ENCODE measurements at places on chromosomes 12 and 14. TPM values are rescaled to one million over a fixed set of nuclear protein-coding genes. Genes with fewer than 3 reads are reported as not detected.

DNA sequence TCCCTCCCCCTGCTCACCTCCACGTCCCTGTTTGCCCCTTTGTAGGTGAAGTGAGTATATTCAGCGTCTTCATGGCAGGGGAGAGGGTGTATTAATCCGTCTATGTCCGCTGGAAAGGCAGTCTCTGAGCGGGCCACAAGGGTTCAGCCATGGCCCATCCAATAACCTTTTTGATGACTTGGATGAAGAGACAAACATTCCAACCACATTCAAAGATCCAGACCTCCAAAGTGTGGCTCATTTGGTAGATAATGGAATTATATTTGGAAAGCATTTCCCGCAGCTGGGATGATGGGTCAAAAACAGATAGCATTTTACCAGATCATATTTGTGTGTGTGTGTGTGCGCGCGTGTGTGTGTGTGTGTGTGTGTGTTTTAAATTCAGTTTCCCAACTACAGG lies 345.9 kb downstream of the DPF3 start:
- no peak for DNase-seq

The CPSF2 gene
- 28.6 TPM for total RNA-seq

DNA sequence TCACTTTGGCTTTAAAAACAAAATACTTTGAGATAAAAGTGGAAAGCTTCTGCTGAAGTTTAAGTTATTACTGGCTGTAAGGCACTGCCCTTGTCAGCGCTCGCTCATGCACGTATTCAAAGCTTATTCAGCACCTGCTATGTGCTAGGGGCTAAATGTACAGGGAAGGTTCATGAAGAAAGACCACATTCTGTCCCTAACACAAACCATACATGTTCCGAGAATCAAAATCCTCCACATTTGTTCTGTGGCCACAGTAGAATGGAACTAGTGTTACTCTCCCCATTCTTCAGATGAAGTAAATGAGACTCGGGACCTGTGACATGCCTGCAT lies 33.8 kb upstream of the GPR68 start:
- DNase-seq = no peak

The ATG101 gene
- total RNA-seq = 23.3 TPM

- DNase-seq = peak; percentile 42
Observed at GRCh38 chr12:106345746-106346145, 11.8 kb upstream of the POLR3B start.

The AMN gene
- 2.0 TPM for total RNA-seq

DNA sequence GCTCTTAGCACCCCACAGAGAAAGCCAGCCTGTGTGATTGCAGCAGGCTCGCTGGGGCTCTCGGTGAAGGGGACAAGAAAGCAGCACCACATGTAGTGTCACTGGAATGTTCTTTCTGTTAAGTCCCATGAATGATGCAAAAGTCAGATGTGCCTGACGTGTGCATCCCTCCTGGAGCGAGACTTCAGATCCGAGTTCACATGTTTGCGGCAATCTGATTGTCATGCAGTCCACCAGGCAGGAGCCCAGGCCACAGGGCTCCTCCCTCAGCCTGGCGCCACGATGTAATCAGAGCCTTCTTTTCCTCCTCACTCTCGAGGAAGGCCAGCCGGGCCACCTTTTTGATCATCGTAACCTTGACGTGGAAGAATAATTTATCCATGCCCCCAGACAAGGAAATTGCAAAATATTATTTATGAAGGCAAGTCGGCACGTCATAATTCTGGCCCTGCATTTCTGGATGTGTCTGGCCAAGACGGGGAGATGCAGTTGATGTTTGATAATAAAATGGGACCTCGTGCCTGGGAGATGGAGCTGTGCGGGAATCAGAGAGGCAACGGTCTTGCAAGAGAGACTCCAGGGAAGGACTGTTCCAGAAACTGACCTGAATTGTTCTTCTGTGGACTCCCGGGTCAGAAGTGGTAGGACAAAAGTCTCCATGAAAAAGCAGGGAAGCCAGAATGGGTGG lies 214.6 kb downstream of the PHETA1 start:
- no peak for DNase-seq

The PROX2 gene
- 5.1 TPM for total RNA-seq

- DNase-seq = no peak
Observed at GRCh38 chr14:97798176-97798575, 1001.0 kb downstream of the VRK1 start.

GRCh38 chr12:128549601-128550218 lies 274.0 kb downstream of the SLC15A4 start:
- DNase-seq = no peak

- no peak for DNase-seq
Observed at GRCh38 chr14:71485833-71486232, 446.4 kb upstream of the RGS6 start.

DNA sequence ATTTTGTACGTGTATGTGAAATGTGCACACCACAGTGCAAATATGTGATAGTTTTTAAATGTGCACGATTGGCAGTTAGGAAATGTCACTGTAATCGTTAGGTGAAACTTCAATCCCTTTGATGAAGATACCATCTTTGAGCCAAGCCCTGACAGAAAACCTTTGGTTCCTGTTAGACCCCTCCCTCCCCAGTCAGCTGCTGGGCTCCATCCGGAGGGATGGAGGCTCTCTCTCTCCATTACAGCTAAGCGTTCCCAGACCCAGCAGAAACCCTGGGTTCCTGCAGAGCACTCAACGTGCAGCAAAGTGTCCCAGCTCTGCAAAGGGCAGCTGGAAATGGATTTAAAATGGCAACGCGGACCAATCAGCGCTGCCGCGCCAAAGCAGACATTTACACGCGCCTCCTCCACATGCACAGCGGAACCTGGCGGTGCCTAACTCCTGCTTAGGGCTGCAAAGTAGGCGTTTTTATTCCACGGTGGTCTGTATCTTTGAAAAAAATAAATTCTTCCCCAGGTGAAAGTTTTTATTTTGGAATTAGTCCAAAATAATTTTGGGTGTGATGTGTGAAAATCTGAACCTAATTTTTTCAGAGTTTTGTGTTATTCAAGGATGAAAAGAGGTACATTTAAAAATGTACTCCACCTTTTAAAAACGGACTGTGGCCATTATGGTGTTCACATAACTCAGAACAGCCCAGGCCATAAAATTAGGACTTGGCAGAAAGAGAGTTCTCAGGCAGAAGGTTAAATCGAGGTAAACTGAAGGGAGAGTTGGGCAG lies 1.4 kb upstream of the HMGA2 start:
- peak; percentile 2 for DNase-seq

The ANKRD33 gene
- total RNA-seq = not detected

The KRT4 gene
- total RNA-seq = not detected

GRCh38 chr14:21258005-21258888 lies 11.0 kb downstream of the HNRNPC start:
- no peak for DNase-seq
